ENCODE measurements at places on chromosomes 16 and 17. TPM values are rescaled to one million over a fixed set of nuclear protein-coding genes. Genes with fewer than 3 reads are reported as not detected.
A peak's percentile ranks its signal among the peaks of the same experiment; 100 is the strongest.

GRCh38 chr16:73846007-73846330 lies 450.6 kb upstream of the PSMD7 start:
- DNase-seq = no peak

The KCNJ18 gene
- total RNA-seq = not detected

GRCh38 chr17:39573447-39574298 lies 34.0 kb downstream of the NEUROD2 start:
- DNase-seq = peak; percentile 49

- DNase-seq = peak; percentile 63
Observed at GRCh38 chr16:70770626-70771552, 30.1 kb downstream of the VAC14 start.

DNA sequence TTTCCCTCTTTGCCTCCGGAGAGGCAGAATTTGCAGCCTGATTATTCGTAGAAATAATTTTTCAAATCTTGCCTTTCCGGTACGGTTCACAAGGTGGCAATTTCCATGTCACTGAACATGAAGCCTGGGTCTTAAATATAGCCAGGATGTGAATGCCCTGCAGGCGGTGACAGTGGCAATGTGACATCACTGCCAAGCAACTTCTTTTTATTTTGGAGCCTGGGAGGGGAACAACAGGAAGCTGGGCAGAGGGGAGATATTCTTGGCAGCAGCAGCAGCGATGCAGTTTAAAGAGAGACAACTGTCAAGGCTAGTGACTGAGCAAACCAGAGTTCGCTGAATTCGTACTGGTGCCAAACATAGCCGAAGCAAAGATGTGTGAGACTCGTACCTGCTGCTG lies 171.1 kb downstream of the SNX29 start:
- DNase-seq = no peak

Data from lung microvascular endothelial cell (primary cell).